ENCODE measurements at places on chromosomes 2 and 18. TPM values are rescaled to one million over a fixed set of nuclear protein-coding genes. Genes with fewer than 3 reads are reported as not detected.

NAGK gene
- 47.8 TPM for total RNA-seq

MOGAT1 gene
- 0.25 TPM for total RNA-seq

- DNase-seq = peak; percentile 37
Measured at GRCh38 chr2:27441958-27442919, at the start of gene KRTCAP3. Gene KRTCAP3, plus strand, starts transcription at chr2:27442381. Its CDS starts 32 bp downstream, at chr2:27442413.

DNA sequence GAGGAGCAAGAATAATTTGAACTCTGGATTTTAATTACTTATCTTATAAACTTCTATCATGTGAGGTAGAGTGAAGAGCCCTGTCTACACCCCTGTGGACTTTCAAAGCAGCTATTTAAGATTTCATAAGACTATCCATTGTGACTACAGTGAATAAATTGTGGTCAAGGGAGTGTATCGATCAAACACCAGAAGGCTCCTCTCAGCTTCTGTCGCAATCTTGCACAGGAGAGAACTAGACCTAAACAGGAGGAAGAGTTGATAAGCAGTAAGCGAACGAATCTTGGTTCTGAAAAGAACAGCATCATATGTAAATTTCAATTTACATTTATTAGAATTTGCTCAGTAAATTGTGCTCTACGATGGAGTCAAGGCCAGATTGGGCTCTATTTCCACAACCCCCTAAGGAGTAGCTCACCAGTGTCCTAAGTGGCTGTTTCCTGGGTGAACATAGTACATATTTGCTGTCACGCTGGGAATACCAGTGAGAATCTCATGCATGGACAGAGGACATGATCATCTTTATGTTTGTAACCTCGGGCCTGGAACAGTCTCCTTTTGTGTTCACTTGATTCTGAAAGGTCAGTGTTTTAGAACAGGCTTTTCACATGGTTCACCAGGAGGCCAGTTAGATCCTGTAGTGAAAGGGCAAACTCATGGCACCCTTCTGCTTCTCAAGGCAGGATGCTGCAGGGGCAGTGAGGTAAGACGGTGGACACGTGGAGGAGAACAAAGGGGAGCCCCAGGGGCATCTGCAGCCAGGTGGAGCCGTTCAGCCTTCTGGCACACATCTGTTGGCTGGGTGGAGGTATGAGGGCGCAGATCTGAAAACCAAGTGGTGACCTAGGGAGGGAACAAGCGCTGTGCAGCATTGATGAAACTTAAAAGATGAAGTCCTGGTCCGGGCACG, 33.3 kb downstream of the NPAS2 start:
- DNase-seq = no peak

DNA sequence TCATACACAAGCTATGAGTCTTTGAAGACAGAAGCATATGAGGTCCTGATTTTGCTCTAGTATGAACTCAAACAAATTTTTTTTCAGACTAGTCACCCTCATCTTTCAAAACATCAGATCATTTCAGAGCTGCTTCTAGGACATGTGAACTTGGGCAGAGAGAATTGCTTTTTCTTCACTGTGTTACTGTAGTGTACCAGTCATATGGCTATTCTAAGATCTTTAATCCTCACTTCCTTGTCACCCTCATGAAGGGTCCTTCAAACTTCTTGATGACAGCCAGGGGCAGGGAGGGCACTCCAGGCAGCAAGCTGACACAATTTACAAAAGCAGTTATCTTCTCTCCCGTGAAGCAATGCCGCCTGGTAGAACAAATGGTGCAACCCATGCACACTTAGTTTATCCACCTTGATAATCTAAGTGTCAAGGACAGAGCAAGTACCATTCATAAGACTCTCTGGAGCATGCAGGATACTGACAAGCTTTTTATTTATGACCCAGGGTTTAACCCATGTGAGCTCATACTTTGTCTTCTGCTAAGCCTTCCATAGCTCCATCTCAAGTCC, 200.6 kb downstream of the DPP10 start:
- DNase-seq = no peak

DNA sequence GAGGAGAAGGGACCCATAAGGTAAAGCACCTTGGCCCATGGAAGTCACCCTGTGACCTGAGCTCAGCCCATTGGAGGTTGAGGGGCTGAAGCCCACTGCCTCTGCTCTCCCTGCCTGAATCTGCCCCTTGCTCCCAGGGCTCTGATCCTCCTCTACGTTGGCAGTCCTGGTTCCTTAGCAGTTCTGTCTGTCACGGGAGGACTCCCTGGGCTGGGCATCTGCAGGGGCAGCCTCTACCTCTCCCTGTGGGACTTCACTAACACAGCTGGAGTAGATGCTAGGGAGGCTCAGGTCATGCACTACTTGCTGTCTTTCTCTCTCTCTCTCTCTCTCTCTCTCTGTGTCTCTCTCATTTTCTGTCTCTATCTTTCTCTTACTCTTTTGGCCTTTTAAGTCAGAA, 8.7 kb downstream of the GYPC start:
- no peak for DNase-seq

Measured in left ventricle myocardium superior (tissue), 1 donor.